Activated T-helper 1 cell treated with anti-CD3 and anti-CD28 coated beads, Interleukin-2, amount 50 U/mL, for 16 hours (primary cell): ENCODE measurements at places on chromosomes 1 and 21.

GRCh38 chr1:82273816-82274215 lies 473.1 kb downstream of the ADGRL2 start:
- DNase-seq, result no peak

DNA sequence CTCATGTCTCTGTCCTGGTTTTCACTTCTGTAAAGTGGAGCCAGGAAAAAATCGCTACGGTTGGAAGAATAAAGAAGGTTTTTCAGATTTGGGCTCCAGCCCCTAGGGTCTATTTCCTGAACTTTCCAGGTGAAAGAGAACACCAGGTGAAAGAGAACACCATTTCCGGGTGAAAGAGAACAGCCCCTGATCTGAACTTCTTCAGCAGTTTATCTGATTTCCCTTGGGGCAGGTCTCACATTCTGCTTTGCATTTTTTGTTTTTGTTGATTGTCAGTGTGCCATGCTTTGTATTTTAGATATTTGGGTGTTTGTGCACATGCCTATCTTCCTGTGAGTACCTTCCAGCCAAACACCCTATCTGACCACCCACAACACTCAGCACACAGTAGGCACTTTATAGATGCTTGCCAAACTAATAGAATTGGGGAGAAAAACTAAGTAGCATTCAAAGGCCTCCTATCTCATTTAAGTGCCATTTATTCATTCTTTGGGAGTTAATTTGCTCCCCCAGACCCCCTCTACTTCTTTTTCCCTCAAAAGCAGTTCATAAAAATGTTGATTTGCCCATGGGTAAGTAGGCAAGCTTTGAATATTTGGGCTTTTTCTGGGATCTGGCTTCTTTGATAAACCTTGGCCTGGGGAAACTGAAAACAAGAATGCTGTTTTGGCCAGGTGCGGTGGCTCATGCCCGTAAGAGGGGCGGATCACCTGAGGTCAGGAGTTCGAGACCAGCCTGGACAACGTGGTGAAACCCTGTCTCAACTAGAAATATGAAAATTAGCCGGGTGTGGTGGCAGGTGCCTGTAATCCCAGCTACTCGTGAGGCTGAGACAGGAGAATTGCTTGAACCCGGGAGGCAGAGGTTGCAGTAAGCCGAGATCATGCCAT lies 2.2 kb downstream of the NAV1 start:
- no peak for DNase-seq

GRCh38 chr1:227225715-227226346 lies 92.5 kb downstream of the CDC42BPA start:
- no peak for DNase-seq

- no peak for DNase-seq
Measured at GRCh38 chr1:94925561-94926125, 1.3 kb downstream of the CNN3 start.

DNA sequence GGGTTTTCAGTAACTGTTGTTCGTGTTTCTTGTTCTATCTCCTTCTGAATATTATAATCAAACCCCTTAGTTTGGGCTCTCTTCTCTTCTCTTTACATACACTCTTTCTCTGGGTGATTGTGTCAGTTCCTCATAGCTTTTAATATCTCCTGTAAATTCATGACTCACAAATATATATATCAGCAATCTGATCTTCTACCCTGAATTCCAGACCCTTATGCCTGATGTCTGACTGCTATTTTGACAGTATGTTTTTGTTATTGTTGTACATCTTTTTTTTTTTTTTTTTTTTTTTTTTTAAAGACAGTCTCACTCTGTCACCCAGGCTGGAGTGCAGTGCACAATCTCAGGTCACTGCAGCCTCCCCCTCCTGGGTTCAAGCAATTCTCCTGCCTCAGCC lies 70.8 kb upstream of the MPC2 start:
- no peak for DNase-seq

DNA sequence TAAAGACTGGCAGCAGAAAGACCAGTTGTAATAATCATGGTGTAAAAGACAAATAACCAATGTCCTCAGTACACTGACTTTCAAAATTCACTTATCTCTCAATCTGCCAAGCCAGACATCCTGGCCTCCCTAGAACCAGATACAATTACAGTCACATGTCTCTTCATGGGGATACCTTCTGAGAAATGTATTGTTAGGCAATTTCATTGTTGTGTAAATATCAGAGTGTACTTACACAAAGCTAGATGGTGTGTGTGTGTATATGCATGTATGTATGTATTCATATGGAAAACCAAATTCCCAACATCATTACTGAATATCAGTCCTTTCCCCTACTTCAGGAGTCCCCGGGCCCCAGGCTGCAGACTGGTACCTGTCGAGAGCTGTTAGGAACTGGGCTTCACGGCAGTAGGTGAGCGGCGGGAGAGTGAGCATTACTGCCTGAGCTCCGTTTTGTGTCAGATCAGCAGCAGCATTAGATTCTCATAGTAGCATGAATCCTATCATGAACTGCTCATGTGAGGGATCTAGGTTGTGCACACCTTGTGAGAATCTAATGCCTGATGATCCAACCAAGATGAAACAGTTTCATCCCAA lies 65.3 kb upstream of the ZNF326 start:
- DNase-seq, result no peak

- peak; percentile 2 for DNase-seq
Measured at GRCh38 chr1:169484683-169485430, 887 bp downstream of the SLC19A2 start.

DNA sequence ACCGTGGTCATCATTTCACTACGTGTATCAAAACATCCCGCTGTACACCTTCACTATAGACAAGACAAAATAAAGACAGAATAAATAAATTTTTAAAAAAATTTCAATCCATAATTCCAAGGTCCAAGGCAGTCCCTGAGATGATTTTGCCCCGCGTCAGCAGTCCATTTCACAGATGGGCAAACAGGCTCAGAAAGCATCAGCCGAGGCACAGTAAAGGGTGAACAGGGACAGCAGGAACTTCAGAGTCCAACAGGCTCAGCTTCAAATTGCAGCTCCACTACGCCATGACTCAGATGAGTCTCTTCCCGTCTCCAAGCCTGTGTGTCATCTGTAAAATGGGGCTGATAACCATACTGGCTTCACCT lies 15.0 kb downstream of the MATN1 start:
- DNase-seq, result no peak

DNA sequence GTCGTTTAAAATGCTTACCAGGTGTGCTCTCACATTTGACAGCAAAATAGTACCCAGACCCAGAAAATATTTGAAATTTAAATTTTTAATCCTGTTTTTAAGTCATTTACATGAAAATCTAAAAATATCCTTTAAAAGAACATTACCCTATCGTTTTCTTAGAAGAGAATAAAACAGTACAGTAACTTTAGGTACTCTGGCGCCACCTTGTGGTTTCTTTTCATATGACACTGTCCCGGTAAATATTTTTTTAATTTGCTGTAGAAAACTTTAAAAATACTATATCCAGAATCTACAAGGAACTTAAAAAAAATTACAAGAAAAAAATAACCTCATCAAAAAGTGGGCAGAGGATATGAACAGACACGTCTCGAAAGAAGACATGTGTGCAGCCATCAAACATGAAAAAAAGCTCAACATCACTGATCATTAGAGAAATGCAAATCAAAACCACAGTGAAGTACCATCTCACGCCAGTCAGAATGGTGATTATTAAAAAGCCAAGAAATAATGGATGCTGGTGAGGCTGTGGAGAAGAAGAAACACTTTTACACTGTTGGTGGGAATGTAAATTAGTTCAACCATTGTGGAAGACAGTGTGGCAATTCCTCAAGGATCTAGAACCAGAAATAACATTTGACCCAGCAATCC lies 129.2 kb downstream of the RGS21 start:
- DNase-seq, result peak; percentile 20

GRCh38 chr1:147052143-147052542 lies 114.0 kb downstream of the NBPF12 start:
- no peak for DNase-seq

DNA sequence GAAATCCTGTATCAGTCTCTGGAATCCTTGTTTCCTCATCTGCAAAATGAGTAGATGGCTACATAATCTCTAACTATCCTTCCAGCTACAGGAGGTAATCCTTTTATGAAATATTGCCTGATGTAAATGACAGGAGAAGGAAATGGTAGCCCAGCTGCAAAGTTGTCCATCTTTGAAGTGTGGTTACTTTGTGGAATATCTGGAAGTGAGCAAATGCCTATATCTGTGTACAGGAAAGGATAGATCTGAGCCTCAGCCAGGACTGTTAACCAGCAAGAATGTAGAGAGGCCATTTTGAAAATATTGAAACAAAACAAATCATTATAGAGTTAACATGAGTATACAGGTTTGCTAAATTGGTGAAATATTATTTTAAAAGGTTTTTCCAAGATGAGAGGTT lies 74.8 kb upstream of the BMP8A start:
- DNase-seq, result no peak

- DNase-seq, result no peak
Measured at GRCh38 chr1:100606438-100606837, 68.5 kb downstream of the GPR88 start.

GRCh38 chr21:44530903-44531605 lies 8.9 kb downstream of the KRTAP10-1 start:
- no peak for DNase-seq

DNA sequence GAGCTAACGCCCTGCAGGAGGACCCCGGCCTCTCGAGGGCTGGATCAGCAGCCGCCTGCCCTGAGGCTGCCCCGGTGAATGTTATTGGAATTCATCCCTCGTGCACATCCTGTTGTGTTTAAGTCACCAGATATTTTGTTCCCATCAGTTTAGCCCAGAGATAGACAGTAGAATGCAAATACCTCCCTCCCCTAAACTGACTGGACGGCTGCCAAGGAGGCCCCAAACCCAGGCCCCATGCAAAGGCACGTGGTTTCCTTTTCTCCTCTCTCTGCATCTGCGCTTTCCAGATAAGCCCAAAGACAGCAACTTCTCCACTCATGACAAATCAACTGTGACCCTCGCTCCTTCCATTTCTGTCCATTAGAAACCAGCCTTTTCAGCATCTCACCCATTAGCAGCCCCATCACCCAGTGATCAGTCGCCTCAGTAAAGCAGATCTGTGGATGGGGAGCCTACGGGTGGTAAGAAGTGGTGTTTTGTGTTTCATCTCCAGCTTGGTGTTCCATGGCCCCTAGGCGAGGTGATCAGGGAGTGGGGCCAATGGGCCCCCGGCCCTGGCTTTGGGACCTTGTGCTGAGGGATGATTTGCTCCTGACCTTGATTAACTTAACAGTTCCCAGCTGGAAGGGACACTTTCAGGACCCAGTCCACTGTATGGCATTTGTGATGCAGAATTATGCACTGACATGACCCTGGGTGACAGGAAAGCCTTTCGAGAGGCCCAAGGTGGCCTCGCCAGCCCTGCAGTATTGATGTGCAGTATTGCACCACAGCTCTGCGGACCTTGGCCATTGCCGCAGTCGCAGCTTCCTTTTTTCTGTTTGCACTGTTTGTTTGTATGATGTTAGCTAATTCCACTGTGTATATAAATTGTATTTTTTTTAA lies 5.2 kb downstream of the NPPA start:
- no peak for DNase-seq

DNA sequence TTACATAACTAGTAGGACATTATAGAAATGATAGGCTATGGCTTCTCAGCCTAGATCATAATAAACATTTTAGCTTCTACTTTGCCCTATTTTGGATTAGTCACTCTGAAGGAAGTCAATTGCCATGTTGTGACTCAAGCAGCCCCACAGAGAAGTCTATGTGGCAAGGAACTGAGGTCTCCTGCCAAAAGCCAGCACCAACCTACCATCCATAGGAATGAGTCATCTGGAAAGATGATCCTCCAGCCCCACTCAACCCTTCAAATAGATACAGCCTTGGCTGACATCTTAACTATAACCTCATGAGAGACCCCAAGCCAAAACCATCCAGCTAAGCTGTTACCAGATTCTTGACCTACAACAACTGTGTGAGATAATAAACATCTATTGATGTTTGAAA lies 76.3 kb upstream of the BEND5 start:
- DNase-seq, result no peak

GRCh38 chr1:198318085-198318484 lies 161.3 kb downstream of the NEK7 start:
- DNase-seq, result no peak

GRCh38 chr1:59128784-59129227 lies 168.1 kb upstream of the FGGY start:
- no peak for DNase-seq

DNA sequence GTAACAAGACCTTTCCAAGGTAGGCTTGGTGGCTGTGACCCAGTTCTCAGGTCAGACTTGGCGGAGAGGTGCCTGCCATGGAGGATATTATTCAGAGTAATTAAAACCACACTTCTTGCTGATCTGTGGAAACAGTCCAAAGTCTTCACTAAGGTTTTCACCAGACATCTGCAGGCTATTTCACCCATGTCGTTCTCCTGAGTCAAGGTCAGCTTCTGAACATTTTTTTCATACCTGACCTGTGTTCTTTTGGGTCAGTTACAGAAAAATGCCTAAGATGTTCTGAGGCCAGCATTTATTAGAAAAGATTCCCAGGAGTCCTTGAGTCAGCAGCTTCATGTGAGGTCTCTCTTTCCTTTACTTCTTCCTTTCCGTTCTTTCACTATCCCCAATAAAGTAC lies 54.9 kb downstream of the RGL1 start:
- no peak for DNase-seq

- DNase-seq, result no peak
Measured at GRCh38 chr1:62687421-62687902, 724 bp downstream of the DOCK7 start.

- DNase-seq, result no peak
Measured at GRCh38 chr1:41535716-41536115, 51.2 kb upstream of the EDN2 start.

- no peak for DNase-seq
Measured at GRCh38 chr1:186194107-186194756, 180.8 kb downstream of the TPR start.

- no peak for DNase-seq
Measured at GRCh38 chr1:54837002-54837853, 36.1 kb upstream of the TTC22 start.

GRCh38 chr1:155011437-155012025 lies 8.9 kb downstream of the ZBTB7B start:
- no peak for DNase-seq

DNA sequence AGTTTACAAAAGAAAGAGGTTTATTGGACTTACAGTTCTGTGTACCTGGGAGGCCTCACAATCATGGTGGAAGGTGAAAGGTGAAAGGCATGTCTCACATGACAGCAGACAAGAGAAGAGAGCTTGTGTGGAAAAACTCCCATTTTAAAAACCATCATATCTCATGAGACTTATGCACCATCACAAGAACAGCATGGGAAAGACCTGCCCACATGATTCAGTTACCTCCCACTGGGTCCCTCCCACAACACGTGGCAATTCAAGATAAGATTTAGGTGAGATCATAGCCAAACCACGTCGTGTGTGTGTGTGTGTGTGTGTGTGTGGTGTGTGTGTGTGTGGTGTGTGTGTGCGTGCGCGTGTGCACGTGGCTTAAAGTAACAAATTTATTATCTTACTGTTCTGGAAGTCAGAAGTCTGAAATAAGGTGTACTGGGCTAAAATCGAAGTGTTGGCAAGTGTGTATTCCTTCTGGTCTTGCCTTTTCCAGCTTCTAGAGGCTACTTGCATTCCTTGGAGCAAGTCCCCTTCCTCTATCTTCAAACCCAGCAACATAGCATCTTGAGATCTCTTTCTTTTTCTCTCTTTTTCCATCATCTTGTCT lies 48.1 kb upstream of the MPC2 start:
- no peak for DNase-seq
